ENCODE measurements at places on chromosomes 3 and 15.

DNA sequence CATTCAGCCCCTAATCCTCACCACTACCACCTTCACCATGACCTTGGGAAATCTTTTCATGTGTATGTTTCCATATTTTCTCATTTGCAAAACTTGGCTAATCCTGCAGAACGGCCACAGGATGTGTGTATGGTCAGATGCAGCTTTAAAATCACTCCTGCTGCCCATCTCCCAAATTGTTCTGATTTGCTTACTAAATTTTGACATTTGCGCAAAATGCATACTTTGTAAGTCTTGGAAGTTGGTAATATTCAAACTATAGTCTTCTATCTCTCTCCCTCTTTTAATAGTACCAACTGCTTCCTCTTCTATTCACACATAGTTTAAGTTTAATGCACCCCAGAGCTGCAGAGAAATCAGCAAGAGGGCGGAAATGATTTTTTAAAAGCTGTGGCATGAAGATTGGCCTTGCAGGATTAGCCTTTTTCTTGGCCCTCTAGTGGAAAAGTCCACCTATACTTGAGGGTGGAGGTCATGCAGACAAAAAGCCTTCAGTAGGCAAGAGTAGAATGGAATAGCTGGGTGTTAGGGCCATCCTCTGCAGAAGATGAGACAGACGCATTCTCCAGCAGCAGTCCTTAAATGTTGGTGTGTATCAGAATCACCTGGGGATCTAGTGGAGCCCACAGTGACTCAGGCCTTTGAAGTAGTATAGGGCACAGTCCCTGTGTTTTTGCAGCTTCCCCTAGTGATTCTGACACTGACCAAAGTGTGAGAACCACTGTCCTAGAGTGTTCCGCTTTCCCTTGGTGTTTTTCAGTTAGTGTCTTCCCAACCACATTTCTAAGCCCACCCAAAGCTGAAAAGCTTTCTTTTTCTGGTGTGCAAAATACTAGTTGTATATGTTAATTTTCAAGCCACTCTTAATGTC is 181.7 kb downstream of the CHST2 start:
- no peak for DNase-seq

DNA sequence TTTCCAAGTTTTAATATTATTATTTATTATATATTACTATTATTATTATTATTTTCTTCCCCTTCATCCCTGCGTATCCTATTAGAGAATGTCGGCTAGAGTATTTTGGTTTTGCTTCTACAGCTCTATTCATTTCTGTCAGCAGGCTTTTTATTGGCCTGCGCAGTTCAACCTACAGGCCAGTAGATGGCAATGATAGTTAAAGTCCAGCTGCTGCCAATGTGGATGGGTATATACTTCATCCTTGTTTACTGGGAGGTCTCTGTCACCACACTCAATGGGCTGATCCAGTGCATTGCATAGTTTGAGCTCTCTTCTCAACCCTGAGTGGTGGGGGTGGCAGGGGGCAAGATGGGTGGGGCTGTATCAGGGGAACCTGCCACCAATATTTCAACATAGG is 799.8 kb downstream of the NSUN3 start:
- DNase-seq: no peak

DNA sequence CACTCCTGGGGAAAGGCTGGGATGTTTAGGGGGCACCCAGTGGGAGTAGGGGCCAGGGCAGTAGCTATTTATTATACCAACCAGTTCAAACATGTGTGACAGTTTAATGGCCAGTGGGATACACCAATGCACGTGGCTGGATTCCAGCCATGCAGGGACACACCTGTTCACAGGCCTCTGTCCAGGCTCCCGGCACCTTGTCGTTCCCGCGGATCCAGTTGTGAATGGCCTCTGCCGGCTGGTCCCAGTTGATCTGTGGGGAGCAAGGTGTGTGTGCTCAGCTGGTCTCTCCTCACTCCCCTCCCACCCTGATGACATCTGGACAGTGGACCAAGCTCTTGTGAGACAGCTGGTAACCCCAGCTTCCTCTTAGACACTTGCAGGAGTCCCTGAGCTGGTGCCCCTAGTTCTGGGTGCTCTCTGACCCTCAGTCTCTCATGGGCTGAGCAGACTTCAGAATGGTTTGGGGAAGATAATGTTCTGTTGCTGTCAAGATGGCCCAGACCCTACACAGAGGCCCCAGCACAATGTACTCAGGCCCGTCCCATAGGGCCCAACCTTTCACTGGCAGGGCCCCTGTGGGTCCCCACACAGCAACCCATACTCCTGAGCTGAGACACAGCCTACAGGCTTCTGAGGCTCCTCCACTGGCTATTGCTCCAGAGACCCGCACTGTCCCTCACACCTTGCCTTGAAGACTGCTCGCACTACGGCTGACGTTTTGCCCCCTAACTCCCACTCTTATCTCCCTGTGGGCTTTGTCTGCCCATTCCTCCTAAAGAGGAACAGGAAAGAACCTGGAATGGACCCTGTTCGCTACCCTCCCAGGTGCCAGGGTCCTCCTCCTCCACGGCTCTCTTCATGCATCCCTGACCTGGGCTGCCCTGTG is 25.8 kb downstream of the ALDH1L1 start:
- DNase-seq: no peak

DNA sequence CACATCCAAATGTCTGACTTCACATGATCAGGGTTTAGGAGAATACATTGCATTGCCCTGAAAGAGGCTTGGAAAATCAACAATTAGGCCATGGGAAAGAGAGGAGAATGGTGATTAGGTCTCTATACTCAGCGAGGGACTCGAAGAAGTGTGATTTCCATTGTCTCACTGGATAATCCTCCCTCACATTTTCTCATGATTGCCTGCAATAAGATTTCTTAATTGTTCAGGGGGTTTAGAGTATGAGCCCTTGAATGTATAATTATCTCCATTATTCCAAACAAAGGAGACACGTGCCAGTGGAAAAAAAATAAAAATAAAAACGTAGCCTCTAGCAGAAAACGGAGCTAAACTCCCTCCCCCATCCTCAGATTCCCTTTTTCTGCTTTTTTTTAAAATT is 173.2 kb downstream of the TPRG1 start:
- no peak for DNase-seq

GRCh38 chr3:172148241-172148640 is 108.9 kb downstream of the FNDC3B start:
- DNase-seq: no peak

- DNase-seq: no peak
These were observed 458.3 kb downstream of the EDEM1 start for GRCh38 chr3:5645692-5646410.

- no peak for DNase-seq
These were observed 95.2 kb downstream of the SEMA6D start for GRCh38 chr15:47812470-47812999.

DNA sequence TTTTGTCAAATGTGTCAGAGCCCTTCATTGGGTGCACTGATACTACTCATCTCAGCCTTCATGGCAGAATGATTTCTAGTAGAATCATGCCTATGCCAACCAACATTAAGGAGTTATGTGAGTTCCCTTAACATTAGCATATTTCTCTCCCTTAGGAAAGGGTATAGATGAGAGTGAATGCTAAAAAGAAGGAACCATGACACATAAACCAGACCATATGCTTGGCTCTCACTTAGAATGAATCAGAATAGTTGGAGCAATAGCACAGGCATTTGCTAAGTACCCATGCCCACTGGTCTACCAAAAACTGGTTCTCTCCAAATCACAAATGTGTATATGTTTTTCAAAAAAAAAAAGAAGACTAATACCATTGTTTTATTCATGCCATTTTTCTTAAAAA is 51.1 kb downstream of the STRIT1 start:
- DNase-seq: no peak

- no peak for DNase-seq
These were observed 8.6 kb upstream of the GATM start for GRCh38 chr15:45386974-45387373.

- no peak for DNase-seq
These were observed 797.4 kb downstream of the GRM7 start for GRCh38 chr3:7658294-7658693.

- DNase-seq: no peak
These were observed 203.5 kb upstream of the ZBTB20 start for GRCh38 chr3:115350606-115351005.

- DNase-seq: no peak
These were observed 170.6 kb downstream of the TJP1 start for GRCh38 chr15:29651476-29652233.

DNA sequence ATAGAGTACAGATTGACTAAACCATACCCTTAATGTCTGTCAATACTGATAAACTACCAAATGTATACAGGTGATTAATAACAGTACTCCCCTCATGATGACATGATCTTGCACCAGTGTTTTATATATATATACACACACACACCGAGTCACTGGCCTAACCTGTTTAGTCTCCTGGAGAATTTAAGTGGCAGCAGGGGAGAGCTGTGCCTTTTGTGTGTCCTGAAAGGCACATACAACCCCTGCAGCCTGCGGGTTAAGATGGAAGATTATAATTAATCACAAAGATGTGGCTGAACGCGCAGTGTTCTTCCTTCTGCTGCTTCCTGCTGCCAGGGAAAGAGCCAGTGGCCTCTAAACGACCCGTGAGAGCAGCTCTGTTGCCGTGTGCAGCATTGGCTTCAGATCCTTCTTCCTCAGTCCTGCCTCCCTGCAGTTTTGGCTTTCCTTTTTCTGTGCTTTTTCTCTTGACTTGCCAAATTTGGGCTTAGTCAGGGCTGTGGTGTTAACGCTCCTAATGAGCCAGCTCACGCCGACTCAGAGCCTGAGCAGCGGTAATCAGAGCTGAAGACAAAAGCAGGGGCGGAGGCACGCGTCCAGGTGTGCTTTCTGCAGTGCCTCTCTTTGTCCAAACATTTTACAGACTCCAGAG is 42.5 kb upstream of the UBE3A start:
- DNase-seq: no peak

GRCh38 chr3:129032716-129033115 is 27.9 kb upstream of the GP9 start:
- DNase-seq: no peak

GRCh38 chr15:37249249-37249648 is 148.9 kb upstream of the MEIS2 start:
- no peak for DNase-seq

GRCh38 chr3:118960876-118961450 is 73.7 kb downstream of the IGSF11 start:
- no peak for DNase-seq

- DNase-seq: no peak
These were observed 568.3 kb downstream of the AGBL1 start for GRCh38 chr15:86647810-86648440.

- DNase-seq: no peak
These were observed 199.4 kb upstream of the NR2E3 start for GRCh38 chr15:71610728-71611552.

GRCh38 chr3:116872688-116873087 is 163.1 kb downstream of the TUSC7 start:
- no peak for DNase-seq

DNA sequence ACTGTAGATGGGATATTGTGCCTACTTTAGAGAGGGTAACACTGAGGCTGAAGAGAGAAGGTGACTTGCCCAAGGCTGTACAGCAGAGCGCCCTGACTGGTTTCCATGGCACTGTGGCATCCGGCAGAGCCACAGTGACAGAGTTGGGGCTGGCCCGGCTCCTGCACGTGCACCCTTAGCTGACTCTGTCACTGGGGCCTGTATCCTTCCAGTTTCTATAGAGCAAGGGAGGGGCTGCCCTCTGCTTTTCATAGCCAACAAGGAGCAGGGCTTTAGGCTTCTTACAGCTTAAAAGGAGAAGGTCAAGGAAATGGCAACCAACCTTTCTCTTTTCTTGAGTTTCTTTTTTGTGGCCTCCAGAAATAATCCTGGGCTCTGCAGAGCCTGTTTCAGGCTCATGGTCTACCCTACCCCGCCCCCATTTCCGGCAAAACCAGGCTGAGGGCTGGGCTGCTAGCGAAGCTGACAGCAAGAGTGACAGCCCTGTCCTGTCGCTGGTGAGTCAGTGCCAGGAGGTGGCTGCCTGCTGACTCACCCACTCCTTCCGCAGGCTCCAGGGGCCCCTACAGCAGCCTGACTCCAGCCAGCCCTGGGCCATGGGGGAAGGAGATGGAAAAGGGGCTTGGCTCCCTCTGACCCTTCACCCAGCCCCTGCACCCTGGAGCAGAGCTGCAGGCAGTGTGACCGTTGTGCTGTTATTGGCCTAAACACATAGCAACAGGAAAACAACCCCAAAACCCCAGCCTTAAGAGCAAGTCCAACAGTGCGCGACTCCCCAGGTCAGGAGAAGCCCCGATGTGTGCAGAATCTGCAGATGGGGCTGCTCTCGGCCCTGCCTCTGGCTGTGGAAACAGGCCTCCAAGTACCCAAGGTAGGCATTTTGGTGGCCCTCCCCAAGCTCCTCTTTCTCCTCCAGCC is 29.8 kb downstream of the SLC6A6 start:
- DNase-seq: peak; percentile 90

- no peak for DNase-seq
These were observed 12.0 kb downstream of the GREM1 start for GRCh38 chr15:32729700-32730395.

- DNase-seq: no peak
These were observed 89.5 kb downstream of the ZMAT3 start for GRCh38 chr3:178982137-178982536.

DNA sequence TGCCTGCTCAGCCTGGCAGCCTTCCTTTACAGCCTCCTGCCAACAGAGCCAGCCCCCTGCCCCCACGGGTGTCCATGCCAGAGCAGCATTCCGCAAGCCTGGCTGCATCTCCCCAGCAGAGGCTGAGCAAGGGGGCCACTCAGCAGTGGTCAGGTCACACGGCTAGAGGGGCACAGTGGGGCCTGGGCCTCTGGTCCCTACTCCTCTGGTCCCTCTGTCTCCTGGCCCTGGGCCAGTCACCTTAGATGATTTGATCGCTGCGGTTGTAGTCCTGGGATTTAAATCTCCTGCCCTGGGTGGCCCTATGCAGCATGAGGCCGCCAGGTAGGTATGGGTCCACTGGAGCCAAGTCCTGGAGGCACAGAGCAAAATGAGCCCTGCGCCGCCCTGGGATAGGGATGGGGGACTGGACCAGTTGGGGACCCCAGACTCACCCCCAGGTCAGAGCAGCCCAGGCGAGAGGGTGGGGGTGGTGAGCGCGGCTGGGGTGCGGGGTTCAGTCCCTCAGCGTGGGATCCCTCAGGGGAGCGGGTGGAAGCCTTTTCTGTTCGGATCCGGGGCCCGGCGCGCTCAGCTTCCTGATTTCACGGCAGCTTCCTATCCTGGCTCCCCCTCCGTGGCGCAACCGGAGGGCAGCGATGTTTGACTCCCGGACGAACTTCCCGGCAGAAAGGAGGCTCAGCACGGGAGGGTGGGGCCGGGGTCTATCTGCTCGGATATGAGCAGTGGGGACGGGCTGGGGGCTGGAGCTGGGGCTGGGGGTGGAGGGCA is at the start of gene ZBTB47:
TSS of gene ZBTB47 (plus strand) at position 138 of the 771 bp plus-strand sequence. CDS start 4,659 bp downstream, outside the sequence.
- DNase-seq: no peak
